Airway epithelial cell (primary cell): ENCODE measurements at places on chromosomes 7 and 10. TPM values are rescaled to one million over a fixed set of nuclear protein-coding genes. Genes with fewer than 3 reads are reported as not detected.

The TRPV6 gene
- total RNA-seq = 0.28 TPM in 1 of 2 replicates, not detected in the other

The CALHM2 gene
- 0.79 and 1.7 TPM in 2 replicates for total RNA-seq

The NPY4R2 gene
- 0.07 TPM in 1 of 2 replicates, not detected in the other for total RNA-seq

The SLC18A3 gene
- not detected in 2 replicates for total RNA-seq

The CPN1 gene
- not detected in 2 replicates for total RNA-seq

The STRIP2 gene
- total RNA-seq = 3.2 and 3.8 TPM in 2 replicates

The TSPAN15 gene
- 12.0 and 18.0 TPM in 2 replicates for total RNA-seq
